T1000 (cell line): ENCODE measurements at places on chromosomes 12 and 14.

DNA sequence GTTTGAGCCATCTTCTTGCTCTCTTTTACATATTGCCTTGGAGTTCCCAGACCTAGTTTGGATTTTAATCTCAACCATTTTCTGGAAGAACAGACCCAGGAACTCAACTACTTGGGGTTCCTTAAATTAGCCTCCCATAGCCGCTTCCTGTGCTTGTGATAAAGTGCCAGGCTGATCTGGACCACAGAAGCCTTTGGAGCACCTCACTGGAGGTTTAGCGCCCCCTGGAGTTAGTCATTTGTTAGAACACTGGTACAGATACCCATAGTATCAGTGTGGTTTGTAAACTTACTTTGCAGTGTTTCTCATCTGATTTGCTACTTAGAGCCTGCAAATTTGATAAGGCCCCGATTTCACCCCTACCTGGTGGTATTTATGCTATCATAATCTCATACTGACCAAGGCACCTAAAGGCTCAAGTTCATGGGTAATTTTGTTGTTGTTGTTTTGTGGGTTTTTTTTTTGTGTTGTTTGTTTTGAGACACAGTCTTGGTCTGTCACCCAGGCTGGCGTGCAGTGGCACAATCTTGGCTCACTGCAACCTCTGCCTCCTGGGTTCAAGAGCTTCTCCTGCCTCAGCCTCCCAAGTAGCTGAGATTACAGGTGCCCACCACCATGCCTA is 3.7 kb downstream of the UNC119B start:
- peak; percentile 50 for DNase-seq

GRCh38 chr14:49971156-49972130 is 78.6 kb downstream of the ARF6 start:
- no peak for DNase-seq

- no peak for DNase-seq
Measured at GRCh38 chr12:56198836-56199235, 9.6 kb upstream of the SMARCC2 start.

DNA sequence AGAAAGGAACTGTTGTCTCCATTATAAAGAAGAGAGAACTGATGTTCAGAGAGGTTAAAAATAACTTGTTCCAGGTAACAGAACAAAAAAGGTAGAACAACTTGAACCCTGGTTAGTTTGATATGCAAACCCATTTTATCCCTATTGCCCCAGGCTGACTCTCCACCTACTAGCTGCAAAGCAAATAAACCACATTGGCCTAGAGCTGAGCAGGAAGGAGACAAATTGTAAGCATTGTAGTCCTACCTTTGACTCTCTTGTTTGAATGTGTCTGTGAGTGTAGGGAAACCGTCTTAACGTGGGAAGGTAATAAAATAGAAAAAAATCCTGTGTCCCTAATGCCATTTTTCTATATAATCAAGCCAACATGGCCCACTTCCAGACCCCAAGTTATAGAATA is 126.4 kb downstream of the CCER1 start:
- DNase-seq: no peak

- DNase-seq: no peak
Measured at GRCh38 chr14:53180272-53181221, 27.4 kb upstream of the DDHD1 start.

GRCh38 chr12:88409257-88409656 is 171.0 kb downstream of the KITLG start:
- no peak for DNase-seq

DNA sequence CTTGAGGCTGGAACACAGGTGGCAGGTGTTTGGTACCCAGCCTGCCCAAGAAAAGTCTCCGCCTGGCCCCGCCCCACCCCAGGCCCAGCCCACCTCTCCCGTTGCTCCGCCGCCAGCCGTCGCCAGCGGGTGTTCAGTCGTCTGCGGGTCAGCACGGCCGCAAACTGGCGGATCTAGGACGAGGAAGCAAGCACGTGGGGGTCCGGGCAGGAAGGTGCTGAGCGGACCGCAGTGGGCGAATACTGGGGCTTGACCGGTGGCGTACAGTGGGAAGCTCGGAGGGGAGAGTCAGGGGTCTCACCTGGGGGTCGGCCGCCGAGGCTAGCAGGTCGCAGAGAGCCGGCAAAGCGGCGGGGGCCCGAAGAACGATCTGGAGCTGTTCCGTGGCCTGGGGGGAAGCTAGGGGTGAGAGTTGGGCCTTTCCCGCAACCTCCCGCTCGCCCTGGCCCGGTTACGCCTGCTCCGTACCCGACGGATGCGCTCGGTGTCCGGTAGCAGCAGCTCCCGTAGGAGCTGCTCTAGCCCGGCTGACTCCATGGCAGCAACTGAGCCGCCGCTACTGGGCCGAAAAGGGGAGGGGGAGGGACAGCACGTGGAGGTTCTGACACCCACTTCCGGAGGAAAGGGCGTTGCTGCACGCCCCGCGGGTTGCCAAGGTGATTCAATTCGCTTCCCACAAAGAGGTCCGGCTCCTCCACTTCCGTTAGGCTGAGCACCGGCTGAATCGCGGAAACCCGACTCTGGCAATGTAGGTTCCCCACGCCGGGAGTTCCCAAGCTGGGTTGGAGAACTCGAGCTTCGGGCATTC is at the start of gene IPO4:
Gene IPO4 (minus strand): TSS at position 566 of the 808 bp plus-strand sequence. CDS start 29 bp downstream, at position 537.
- DNase-seq: peak; percentile 82

DNA sequence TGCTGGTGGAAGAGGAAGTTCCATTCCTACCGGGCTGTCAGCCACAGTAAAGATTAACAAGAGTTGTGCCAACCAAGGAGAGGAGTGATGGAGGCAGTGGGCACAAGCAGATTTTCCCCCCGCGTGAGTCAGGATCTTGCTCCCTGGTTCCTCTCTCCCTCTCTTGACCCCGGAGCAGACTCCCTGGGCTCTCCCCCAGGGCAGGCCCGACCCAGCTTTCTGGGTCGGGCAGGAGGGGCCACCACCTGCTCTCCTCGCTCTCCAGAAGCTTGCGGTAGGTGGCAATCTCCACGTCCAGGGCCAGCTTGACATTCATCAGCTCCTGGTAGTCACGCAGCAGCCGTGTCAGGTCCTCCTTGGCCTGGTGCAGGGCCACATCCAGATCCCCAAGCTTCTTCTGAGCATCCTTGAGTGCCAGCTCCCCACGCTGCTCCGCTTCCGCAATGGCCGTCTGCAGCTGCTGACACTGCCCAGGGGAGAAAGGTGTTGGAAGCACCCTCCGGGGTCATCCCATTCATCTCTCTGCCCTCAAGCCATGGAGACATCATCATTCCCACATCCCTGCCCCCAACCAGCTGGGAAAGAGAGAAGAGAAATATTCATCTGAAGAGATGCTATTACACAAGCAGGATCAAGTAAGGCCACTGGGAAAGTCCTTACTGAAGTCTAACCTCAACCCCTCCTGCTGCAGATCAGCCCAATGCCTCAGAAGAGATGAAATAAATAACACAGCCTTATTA is 9.0 kb upstream of the KRT4 start:
- DNase-seq: no peak

DNA sequence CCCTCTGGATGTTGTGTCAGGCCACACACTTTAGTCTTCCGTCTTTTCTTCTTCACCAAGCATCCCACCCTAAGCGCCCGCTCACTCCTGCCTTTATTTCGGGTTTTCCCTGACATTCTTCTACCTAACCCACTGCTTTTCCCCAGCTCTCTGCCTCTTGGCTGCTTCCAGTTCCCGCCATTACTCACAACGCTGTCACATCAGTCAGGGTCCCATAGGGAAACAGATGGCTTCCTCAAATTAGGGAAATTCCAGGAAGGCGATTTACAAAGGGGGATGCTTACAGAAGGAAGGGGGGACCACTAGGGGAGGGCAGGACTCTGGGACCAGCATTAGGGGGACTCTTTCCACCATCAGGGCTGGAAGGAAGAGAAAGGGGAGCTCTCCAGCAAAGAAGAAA is 9.2 kb upstream of the PPP1R13B start:
- no peak for DNase-seq
